DND-41 (cell line): ENCODE measurements at places on chromosomes 12 and 14.

DNA sequence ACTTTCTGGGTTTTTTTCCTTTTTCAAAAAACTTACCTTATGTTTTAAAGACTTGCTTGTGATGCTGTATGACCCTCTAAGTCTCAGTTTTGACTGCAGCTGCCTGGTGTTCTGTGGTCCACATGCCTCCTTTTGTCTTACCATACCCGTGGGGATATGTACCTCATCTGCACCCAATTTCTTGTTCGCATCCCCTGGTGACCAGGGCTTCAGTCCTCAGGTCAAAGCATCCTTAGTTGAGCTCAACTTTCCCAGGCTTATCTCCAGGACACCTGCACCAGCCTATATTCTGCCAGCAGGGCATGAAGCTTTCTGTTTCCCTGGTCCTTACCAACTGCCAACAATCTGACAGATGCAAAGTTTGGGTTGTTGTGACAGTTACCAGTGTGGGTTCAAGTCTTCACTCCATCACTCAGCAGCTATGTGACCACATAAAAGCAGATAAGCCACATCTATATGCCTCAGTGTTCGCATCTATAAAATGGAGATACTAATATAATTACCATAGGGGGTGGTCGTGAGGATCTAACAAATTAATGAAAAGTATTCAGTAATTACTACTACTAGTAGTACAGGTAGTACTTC is 94.0 kb downstream of the NTF3 start:
- H3K4me3 ChIP-seq: no peak overlapping the region
- H3K27ac ChIP-seq: no peak overlapping the region
- no peaks in the 10 kb centered on the region for H3K36me3 ChIP-seq
- H3K4me1 ChIP-seq: no peaks in the 10 kb centered on the region
- peaks cover 17% of the 10 kb centered on the region for H3K27me3 ChIP-seq

DNA sequence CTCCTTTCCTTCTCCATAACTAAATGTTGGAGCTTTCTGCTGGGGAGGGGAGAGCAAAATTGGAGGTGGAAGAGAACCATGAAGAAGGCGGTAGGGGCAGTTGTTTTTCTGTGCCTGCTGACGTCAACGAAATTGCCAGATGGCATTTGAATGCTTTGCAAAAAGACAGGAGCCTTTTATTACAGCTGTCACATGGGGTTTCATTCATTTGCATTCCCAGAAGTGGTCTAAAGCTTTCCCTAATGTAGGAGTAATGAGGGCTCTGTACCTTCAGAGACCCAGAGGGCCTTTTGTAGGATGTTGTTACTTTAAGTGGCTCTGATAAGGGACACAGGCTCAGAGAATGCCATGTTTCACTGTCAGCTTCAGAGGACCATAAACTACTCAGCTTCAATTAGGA is 107.1 kb upstream of the SLCO1C1 start:
- H3K36me3 ChIP-seq: no peaks in the 10 kb centered on the region
- DNase-seq: no peak
- no peaks in the 10 kb centered on the region for H3K4me1 ChIP-seq
- no peak overlapping the region for H3K27ac ChIP-seq

DNA sequence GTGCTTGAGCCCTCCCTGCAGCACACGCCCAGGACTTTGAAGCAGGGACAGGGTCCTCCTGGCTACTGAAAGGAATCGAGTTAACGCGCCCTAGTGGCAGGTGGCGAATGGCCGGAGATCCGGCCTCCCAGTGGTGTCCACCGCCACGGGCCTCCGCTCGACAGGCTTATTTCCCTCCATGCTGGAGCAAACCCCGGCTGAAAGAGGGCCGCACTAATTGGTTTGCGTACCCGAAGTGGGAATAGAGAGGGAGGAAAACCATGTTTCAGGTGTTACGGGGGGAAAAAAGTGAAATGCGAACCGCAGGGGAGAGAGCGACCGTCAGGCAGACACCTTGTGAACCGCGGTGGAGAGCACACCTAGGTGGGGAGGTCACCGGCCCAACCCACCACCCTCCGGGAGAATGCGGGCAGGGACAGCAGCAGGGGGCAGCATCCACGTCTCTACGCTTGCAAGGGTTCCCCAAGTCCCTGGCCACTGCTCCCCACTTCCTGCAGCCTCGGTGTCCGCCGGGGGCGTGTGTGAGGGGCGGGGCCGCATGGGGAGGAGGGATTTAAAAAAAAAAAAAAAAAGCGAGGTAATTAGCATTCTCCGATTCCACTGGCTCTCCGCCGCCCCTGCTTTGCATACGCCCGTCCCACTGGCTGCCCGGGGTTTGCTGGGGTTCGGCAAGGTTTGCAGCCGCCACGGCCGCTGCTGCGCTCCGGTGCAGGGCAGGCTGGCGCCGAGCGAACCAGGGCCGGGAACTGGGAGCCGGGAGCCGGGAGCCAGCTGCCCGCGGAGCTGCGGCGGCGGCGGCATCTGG is 224.6 kb upstream of the CRY1 start:
- H3K4me1 ChIP-seq: peaks cover 25% of the 10 kb centered on the region
- H3K4me3 ChIP-seq: no peak overlapping the region
- H3K36me3 ChIP-seq: no peaks in the 10 kb centered on the region
- H3K27me3 ChIP-seq: peaks cover 52% of the 10 kb centered on the region
- no peak overlapping the region for H3K27ac ChIP-seq

- H3K4me3 ChIP-seq: no peak overlapping the region
- H3K27ac ChIP-seq: no peak overlapping the region
- no peaks in the 10 kb centered on the region for H3K4me1 ChIP-seq
- no peaks in the 10 kb centered on the region for H3K36me3 ChIP-seq
- peaks cover 4% of the 10 kb centered on the region for H3K27me3 ChIP-seq
Measured at GRCh38 chr14:54555651-54556050, 11.3 kb upstream of the SAMD4A start.

DNA sequence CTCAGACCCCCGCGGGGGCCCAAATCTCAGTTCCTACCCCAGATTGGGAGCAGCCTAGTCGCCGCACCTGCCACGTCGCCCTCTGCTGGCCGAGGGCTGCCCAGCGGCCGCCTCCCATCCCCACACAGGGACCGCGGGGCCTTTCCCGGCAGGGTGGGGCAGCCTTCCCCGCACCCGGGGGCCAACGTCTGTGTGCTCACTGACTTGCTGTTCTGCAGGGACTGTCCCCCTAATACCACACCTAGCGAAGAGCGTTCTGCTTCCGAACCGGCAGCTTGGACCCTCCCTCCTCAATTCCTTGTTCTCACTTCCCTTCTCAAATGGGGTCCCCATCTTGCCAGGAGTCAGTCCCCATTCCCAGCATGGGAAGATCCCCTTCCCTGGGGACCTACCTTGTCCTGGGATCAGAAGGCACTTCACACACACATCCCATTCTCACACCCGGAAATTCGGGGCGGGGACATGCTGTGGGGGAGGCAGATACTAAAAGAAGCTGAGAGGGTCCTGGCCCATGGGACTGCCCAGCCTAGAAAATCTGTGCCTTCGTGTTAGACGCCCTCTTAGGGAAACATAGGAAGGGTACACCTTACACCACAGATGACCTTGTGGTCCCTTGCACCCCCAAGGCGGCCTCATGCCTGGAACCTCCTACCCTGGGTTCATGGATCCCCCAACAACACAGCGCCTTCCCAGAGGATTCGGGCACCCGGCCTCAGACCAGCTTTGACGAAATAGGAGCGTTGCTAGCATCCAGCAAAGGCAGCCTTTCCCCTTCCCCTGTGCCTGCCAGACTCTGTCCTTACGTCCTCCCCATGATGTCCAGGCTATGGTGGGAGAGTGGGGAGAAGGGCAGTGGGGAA is 16.4 kb downstream of the ACVRL1 start:
- H3K4me3 ChIP-seq: no peak overlapping the region
- no peaks in the 10 kb centered on the region for H3K4me1 ChIP-seq
- no peaks in the 10 kb centered on the region for H3K27me3 ChIP-seq
- DNase-seq: peak; percentile 16
- H3K36me3 ChIP-seq: no peaks in the 10 kb centered on the region
